Right hindlimb (tissue), 1 donor: ENCODE measurements at places on chromosomes 2 and 18.

GRCh38 chr2:96977631-96978195 is 8.7 kb downstream of the FAM178B start:
- DNase-seq, result peak; percentile 32

GRCh38 chr2:238308177-238308576 is 12.1 kb upstream of the TRAF3IP1 start:
- DNase-seq, result no peak

- no peak for DNase-seq
These were observed 2.8 kb upstream of the ZNF236 start for GRCh38 chr18:76819411-76820136.

- DNase-seq, result no peak
These were observed 29.9 kb downstream of the CHCHD5 start for GRCh38 chr2:112614201-112614840.

DNA sequence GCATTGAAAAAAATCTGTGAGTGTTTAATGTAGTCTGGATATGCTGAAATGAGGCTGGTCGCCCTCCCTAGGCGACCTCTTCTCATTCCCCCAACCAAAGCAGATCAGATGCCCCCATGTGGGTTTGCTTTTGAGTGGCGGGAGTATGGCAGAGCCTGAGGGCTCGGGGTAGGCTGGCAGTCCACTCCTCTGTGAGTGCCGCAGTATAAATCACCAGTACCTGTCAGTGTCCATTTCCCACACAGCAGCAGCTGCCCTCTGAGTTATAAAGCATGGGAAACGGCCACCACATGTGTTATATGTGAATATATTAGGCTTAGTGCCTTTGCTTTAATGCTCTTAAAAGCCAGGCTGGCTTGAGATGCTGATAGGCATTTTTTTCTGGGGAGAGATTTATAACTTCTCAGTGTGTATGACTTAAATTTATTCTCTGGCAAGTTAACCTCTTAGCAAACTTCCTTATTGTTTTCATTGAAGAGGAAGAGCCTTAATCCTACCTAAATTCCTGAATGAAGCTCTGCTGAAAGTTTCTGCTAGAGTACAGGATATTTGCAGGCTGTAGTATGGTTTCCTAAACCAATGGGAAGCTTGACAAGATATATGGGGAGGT is 3.8 kb downstream of the DCC start:
- DNase-seq, result no peak

DNA sequence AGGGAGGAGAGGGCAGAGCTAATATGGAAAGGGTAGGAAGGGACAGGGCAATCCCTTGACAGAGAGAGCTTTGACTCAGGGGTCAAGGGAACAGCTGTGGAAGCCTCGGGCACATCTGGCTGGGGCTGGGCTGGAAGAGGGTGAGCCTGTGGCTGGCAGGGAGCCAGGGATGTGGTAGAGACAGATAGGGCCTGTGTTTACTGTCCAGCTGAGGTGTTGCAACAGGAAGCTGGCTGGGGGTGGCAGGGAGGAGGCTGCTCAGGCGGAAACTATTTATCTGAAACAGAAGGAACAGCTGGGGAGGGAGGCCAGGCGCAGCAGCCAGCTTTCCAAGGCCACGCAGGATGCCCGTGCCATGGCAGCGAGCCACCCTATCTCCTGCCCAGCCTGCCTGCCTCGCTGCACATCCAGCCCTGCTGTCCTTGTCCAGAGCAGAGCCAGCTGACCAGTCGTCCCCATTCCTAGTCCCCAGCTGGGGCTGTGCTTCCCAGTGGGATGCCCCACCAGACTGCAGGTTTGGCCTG is 264.7 kb downstream of the CYP26B1 start:
- DNase-seq, result peak; percentile 78

DNA sequence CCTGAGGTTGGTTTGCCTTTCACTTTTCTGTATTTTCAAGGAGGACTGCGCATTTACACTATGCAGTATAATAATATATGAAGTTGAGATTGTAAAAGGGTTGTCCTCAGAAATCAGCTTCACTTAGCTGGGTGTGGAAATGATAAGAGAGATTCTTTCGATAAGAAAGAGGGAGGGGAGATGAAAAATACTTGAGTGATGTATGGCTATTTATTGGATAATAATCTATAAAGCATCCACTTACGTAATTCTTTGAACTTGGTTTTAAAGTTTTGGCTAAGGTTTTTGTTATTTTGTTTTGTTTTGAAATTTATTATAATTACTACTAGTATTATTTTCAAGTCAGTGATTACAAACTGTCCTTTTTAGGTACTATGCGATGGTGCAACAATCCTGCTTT is 40.6 kb downstream of the EFEMP1 start:
- no peak for DNase-seq

- DNase-seq, result no peak
These were observed 13.6 kb downstream of the SAG start for GRCh38 chr2:233321166-233321565.

- DNase-seq, result no peak
These were observed 115.6 kb upstream of the RMDN2 start for GRCh38 chr2:37809525-37809924.

GRCh38 chr2:36362291-36362690 is 6.7 kb downstream of the CRIM1 start:
- no peak for DNase-seq

GRCh38 chr2:142670362-142670761 is 207.1 kb upstream of the KYNU start:
- no peak for DNase-seq

DNA sequence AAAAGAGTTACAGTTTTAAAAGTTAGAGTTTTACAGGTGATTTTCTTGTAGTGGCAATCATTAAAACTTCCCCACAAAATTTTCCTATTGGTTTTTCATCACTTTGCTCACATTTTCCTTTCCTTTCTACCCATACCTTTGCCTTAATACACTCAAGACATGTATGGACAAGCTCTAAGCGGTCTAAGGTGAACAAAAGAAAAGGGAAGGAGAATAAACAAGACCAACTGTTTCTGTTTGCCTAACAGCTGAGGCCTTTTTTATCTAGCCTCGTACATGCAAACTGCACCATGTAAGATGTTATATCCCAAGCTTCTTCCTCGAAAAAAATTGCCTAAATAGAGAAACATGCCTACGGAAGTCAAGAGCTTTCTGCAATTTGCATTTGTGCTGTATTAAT is 33.9 kb upstream of the TBC1D8 start:
- no peak for DNase-seq

- no peak for DNase-seq
These were observed 19.3 kb downstream of the GPD2 start for GRCh38 chr2:156455361-156455975.

- DNase-seq, result no peak
These were observed 32.0 kb upstream of the SKOR2 start for GRCh38 chr18:47283476-47283875.

GRCh38 chr2:127233710-127234109 is 13.6 kb upstream of the CYP27C1 start:
- no peak for DNase-seq

GRCh38 chr2:85843543-85843942 is 45.2 kb downstream of the ST3GAL5 start:
- no peak for DNase-seq

GRCh38 chr18:75075429-75075841 is 133.5 kb downstream of the PTGR3 start:
- no peak for DNase-seq

GRCh38 chr2:53131416-53131815 is 636.2 kb upstream of the CHAC2 start:
- no peak for DNase-seq

- no peak for DNase-seq
These were observed 77.1 kb downstream of the DDX1 start for GRCh38 chr2:15668611-15669305.

DNA sequence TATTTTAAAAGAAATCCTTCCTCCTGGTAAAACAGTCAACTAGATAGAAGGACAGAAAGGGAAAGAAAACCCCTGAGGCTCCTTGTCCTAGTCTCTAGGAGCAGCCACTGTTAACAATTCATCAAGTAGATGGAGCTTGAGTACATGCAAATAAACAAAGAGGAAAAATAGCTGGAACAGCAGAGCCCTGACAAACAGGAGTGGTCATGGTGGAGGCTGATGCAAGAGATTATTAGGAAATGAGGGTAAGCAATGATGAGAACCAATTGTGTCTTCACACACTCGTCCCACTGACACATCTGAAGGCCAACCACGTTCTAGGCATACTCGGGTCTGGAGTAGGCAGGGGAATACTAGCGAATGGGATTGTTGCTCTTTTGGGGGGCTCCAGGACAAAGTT is 9.2 kb downstream of the DLGAP1 start:
- DNase-seq, result no peak

DNA sequence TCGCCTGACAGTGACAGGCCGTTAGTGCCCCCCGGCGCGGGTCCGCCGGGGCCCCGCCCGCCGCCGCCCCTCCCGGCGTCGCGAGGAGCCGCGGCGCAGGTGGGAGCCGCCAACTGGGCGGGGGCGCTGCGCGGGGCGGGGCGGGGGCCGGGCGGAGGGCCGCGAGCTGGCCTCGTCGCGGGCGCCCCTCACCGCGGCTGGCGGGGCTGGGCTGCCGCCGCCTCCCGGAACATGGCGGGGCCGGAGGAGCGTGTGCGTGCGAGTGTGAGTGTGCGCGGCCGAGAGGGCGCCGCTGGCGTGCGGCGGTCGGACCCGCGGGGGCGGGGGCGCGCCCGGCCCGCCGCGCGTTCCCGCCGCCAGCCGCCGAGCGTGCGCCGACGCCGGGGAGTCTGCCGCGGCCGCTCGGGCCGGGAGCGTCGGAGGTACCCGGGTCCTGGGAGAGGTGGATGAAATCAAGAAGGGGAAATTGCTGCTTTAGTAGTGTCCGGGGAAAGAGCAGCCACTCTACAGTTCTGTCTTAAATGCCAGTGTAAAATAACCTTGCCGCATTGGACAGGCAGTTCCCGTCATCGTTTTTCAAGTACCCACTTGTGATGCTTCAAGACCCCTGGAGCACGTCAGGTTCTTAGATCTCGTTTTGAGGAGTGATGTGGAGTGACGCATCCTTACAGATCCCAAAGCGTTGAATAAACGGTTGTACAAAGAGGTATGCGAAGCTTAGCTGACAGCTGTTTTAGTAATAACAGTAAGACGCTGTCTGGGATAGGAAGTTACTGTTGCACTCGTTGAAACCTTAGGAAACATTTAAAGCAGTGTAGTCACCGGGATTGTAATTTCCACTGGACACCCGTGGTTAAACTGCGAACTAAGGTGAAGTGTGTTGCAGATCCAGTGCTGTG is 836 bp downstream of the ANKRD12 start:
- DNase-seq, result peak; percentile 78

DNA sequence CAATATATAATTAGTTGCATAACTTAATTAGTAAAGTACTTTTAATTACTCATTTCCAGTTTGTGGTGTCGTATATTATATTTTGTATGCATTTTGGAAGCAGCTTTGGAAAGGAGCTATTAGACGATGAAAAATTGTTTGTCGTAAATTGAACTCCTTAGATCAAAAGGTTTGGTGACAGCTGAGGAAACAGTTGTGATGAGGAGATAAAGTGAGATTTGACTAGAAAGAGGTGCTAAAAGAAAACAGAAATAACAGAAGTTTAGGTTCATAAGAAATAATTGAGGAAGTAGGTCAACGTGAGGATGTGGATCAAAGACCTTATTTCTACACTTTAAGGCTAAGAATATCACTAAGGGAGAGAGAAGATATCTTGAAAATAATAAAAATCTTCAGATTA is 141.9 kb upstream of the NETO1 start:
- no peak for DNase-seq

GRCh38 chr2:121061633-121062032 is 223.4 kb downstream of the TFCP2L1 start:
- no peak for DNase-seq

- no peak for DNase-seq
These were observed 23.8 kb downstream of the SOWAHC start for GRCh38 chr2:109637749-109638570.

DNA sequence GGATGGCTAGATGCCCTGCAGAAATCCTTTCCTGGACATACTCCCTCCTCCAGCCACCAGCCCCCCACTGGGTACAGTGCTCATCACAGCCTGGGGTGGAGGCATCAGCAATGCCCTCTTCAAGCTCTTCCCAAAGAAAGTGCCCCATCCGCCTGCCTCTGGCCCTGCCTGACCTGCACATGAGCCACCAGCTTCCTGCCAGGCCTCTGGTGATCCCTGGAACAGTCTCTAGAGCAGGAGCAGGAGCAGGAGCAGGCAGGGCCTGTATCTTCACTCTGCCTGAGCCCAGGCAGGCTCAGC is 54.1 kb upstream of the CAB39 start:
- no peak for DNase-seq

- DNase-seq, result no peak
These were observed at the start of gene ATP6V1C2 for GRCh38 chr2:10721396-10722251. Gene ATP6V1C2 (plus strand): TSS chr2:10721630. CDS start chr2:10722850, 1,220 bp downstream.

- DNase-seq, result no peak
These were observed 36.3 kb downstream of the SMAD2 start for GRCh38 chr18:47893939-47894699.

DNA sequence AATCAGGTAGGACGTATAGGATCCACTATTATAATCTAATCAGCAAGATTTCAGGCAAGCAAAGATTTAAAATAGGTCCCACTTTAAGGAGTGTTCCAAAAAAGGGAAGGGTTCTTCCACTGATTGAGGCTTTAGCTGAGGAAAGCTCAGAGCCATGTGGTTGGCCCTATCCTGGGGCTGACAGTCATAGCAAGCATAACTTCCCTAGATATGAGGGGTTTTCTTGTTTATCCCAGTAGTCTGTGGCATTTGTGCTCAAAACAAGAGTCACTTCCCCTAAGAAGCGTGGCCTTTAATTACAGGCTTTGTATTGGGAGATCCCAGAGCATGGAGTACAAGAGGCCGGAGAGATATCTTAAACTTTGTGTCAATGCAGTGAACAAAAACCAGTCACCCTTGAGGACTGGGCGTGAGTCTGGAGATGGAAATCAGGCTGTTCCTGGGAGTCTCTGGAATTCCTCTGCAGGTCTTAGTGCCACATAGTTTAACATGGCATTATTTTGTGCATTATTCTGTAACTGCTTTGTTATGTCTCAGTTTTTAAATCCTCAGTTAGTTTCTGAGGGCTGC is 136.9 kb upstream of the FBXO11 start:
- no peak for DNase-seq

GRCh38 chr2:128594651-128594910 is 275.9 kb upstream of the HS6ST1 start:
- no peak for DNase-seq

GRCh38 chr2:109701362-109701761 is 87.2 kb downstream of the SOWAHC start:
- no peak for DNase-seq

- DNase-seq, result no peak
These were observed 20.5 kb downstream of the RMP24 start for GRCh38 chr18:35993013-35993412.

- no peak for DNase-seq
These were observed 23.9 kb downstream of the SPTBN1 start for GRCh38 chr2:54480025-54480424.

- no peak for DNase-seq
These were observed 43.0 kb upstream of the PID1 start for GRCh38 chr2:229314117-229314516.

DNA sequence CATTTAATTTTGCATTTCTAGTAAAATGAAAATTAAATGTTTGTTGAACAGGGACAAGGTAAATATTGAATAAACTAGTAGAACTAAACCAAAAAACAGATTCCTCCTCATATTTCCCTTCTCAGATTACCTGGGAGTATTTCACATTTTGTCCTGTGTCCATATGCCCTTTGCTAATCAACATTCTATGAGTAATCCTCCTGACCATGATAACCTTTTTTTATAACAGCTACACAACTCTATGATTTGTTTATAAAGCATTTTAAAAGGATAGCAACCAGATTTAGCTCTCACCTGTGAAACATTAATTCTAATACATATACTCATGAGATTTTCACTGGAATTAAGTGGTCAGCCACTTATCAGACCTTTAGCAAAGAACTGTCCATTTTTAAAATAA is 7.1 kb upstream of the DSG2 start:
- DNase-seq, result no peak

- no peak for DNase-seq
These were observed 1459.8 kb upstream of the ACVR2A start for GRCh38 chr2:146385031-146385430.
